ENCODE measurements at places on chromosomes 2 and 18.

DNA sequence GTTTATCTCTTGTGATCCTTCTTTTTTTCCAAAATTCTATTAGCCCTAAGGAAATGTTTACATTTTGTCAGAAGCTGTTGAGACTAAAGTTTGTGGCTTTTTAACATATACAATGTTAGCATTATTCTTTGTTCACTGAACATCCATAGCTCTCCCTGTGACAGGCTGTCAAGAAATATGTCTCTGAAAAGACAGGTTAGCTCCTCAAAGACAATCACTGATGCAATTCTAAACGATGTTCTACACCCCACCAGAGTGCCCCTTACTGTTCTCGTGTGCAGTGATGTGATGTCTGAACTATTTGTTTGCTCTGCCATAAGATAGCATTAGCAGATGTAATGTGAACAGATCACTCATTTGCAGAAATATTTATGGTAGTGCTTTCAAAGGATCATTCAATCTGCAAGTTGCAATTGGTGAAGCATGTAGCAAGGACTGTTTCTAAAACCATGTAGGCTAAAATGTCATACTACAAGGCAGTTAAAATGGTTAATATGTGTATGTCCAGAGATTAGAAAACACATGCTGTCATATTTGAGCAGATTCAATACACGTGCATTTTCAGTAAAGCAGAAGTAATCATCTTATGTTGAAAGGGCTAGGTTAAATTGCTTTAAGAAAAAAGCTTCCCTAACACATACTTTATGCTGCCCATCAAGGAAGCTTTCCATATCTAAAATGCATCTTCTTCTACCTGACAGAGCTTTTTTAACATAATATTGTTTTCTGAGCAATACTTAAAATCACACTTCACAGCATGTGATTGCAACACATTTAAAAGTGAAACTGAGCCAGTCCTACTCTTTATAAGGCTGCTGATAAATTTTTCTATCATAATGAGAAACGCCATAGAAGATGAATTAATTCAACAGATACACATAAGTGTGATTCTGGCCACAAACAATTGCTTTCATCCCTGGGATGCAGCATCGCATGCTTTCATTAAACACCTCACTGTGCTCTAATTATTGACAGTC, 285.7 kb upstream of the UBE2E3 start:
- no peak for DNase-seq

DNA sequence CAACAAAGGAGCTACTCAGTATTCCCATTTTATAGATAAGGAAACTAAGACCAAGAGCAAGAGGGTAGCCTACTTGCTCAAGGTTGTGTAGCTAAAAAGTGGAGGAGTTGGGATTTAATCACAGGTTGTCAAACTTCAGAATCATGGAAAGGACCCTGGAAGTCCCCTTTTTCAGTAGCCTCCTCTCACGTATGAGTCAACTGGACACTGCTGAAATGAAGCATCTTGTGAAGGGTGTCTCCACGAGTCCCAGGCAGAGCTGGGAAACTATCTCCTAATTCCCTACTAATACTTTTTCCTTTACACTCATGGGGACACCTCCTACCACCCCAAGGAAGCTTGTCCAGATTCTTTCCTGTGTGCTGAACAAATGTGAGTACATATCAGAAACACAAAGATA, 155.8 kb downstream of the RHBDD1 start:
- no peak for DNase-seq

DNA sequence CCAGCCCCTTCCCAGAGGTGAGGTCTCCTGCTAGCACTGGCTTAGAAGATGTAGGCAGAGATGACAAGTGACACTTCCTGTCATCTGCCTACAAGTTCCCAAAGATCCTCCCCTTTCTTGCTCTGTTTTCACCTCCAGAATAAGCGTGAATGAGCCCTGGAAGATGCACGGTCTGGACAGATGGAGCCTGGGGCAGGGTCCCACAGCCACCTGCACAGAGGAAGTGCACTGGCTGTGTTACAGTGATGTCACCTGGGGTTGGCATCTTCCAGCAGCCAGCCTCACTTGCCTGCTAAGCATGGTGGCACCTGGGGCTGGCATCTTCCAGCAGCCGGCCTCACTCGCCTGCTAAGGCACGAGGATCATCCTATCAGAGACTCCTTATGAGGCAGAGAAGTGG, 32.3 kb downstream of the TMEM18 start:
- DNase-seq: no peak

DNA sequence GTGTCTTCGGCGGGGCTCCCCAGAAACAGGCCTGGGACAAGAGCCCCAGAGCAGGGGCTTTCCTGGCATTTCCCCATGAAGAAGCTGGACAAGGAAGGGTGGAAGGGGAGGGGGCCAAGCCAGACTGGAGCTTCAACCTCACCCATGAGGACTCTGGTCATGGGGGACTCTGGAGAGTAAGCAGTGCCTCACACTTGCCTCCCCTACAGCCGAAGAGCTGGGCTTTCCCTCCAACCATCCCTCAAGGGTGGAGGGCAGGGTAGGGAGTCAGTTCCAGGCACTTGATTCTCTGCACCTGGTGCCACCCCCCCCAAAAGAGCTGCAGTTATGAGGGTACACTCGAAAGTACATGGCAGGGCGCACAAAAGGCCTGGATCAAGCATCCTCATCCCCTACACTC, 246.6 kb downstream of the TFCP2L1 start:
- no peak for DNase-seq

- DNase-seq: peak; percentile 50
These were observed at the start of gene ACVR2A for GRCh38 chr2:147844697-147845410. Gene ACVR2A (plus strand): TSS chr2:147845029. CDS start chr2:147845153, 124 bp downstream.

DNA sequence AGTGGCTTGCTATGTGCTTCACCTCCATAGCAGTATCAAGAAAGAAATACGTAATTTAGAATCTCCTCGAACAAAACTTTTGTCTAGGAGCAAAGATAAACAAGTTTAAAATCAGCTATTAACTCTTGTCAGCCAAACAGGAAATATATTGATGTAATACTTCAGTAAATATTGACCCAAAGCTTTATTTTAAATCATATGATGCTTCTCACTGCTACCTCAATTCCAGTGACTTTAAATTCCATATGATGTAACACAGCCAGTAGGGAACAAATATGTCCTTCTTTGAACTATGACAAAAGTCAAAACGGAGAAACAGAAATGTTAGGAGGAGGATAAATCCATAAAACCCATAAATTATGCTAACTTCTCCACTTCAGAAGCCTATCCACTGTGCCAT, 7.2 kb downstream of the RNF103 start:
- DNase-seq: no peak

DNA sequence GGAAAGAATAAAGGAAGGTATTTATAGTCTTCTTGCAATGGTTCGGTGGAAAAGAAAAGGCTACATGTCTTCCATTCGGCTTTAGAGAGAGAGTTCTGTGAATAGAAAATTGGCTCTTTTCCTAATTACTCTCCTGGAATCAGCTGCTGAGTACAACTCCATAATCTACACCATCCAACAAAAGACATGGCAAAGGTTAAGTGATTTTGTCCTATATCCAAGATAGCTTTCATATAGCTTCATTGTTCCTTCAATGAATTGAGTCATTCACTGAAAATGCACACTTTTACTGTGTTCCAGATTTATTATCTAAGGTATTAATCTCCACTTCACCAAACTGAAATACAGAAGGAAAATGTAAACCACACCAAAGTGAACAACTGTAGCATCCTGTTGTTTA, 514.5 kb downstream of the LRRTM4 start:
- no peak for DNase-seq

- peak; percentile 28 for DNase-seq
These were observed 194.0 kb downstream of the VWC2L start for GRCh38 chr2:214604861-214605260.

- DNase-seq: no peak
These were observed 103.0 kb upstream of the TEX51 start for GRCh38 chr2:126795656-126796055.

GRCh38 chr2:149507974-149508373, 79.6 kb downstream of the MMADHC start:
- no peak for DNase-seq

- DNase-seq: no peak
These were observed 180.8 kb upstream of the MGAT5 start for GRCh38 chr2:134073023-134073422.
